Left forelimb (tissue), 1 donor: ENCODE measurements at places on chromosomes 5 and 9.

GRCh38 chr9:124882231-124882630, 20.3 kb downstream of the ARPC5L start:
- DNase-seq, result no peak

DNA sequence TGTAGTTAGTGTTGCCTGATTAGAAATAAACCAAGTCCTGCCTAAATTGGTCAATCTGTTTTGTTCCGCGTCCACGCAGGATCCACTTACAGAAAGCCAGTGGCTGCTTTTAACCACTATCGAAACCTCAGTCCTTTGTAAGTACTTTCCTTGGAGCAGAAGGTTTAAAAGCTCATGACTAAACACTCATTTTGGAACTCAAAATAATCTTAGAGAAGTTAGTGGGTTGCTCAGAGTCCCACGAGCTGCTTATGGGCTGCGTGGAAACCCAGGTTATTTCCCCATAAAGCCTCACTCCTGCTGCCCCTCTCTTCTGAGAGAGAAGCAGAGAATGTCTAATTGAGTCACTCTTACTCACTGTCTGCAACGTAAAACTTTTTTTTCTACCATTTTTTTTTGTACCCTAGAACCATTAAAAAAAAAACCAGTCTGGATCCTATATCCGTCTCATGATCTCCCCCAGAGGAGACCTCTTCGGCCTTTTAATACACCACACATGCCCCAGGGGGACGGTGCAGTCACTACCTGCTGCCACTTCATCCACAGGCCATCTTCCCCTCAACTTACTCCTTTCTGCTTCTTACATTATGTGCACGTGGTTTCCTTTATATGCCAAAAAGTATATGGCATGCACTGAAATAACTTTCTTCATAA, 7.6 kb downstream of the BASP1 start:
- DNase-seq, result no peak

DNA sequence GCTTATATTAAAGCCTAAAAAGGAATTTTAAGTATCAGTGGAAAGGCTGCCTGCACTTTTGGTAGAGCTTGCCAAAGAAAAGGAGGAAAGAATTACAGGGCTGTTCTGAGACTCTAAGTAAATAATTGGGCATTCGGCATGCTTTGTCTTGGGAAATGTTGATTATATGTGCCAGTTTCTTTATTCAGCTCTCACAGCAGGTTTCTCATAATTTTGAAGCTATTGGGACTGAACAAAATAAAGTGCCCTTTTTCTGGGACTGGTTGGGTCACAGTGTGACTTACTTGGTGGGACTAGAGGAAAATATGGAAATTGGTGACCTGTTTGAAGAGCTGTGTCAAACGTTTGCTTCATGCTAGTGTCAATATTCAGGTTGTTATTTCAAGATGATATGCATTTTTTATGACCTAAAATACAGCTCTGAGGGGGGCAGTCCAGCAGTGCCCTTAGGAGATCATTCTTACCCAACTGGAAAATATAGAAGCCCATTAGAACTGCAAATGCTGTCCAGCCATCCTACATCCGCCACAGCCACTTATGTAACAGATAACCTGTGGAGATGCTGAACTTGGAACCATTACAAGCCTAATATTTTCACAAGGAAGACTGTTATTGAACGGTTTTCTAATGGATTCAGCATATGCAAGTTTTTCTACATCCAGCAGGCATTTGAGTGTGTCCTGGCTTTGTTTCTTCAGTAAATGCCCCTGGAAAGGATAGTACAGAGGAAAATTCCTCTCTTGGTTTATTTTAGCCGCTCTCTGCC, 122.4 kb downstream of the SNCAIP start:
- no peak for DNase-seq

- DNase-seq, result no peak
These were observed 49.7 kb downstream of the FER start for GRCh38 chr5:108797396-108797795.

GRCh38 chr5:139474890-139475791, 4.3 kb downstream of the SMIM33 start:
- DNase-seq, result no peak

GRCh38 chr5:150009671-150010387, 9.3 kb downstream of the HMGXB3 start:
- DNase-seq, result no peak

GRCh38 chr5:175468892-175469291, 9.5 kb upstream of the SFXN1 start:
- no peak for DNase-seq
